ENCODE measurements at places on chromosomes 6 and 20.

DNA sequence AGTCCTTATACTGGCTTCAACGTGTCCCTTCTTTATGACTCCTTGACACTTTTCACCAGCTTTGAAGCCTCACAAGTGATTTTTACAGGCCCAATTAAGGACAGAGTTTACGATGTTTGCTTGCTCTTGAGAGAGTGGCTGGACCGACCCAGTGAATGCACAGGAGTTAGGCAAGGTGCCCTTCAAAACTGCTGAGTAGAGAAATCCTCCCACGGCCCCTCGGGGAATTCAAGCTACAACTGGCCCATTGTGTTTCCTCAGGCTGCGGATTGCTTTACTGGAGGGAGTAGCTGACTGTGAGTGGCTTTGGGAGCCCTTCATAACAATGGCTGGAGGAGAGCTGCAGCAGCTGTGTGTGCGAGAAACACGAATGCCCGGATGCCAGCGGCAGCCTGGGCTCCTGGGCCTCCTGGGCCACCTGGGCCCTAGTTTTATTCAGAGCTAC lies 50.0 kb downstream of the SGK1 start:
- DNase-seq = no peak

DNA sequence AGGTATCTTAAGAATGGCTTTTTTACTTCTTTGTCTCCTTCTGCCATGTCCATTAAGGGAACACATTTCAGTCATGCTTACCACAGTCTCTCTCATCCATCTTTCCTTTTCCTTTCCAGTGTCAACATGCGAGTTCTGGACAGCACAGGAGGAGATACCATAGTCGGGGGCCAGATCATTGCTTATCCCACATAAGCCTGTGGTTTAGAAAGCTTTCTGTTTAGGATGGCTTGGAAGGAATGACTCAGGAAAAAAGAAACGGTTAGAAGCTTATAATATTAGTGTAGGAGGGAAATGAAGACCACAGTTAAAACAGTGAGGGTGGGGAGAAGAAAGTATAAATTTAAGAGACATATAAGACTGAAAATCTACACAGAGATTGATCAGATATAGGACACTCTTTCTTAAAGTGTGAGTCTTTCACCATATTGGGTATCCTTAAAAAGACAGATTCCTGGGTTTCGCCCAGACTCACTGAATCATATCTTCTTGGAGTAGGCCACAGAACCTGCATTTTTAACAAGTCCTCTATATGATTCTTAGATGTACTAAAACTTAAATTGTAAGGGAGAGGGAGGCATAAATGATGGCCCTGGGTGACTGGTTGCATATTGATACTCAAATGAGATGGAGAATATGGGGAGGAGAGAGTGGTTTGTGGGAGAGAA lies 36.1 kb downstream of the DSE start:
- DNase-seq = no peak

DNA sequence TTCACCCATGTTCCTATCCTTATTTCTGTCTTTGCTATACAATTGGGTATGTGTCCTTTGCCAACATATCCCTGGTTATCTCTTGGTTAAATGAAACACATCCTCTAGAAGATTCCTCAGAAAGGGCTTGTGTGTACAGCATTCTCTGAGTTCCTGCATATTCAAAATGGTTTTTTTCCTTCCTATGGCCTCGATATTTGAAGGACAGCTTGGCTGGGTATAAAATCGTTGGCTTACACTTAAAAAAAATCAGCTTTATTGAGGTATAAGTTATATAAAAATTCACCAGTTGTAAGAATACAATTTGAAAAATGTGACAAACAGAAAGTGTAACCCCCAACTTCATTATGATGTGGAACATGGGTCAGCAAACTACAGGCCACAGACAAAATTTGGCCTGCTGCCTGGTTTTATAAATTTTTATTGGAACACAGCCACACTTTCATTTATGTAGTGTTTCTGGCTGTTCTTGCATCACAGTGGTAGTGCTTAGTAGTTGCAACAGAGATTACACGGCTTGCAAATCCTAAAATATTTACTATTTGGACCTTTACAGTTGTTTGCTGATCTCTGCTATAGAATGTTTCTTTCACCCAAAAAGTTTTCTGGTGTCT lies 16.7 kb downstream of the PCMT1 start:
- DNase-seq = no peak

- DNase-seq = no peak
These were observed 150.8 kb downstream of the AHI1 start for GRCh38 chr6:135346747-135347146.

DNA sequence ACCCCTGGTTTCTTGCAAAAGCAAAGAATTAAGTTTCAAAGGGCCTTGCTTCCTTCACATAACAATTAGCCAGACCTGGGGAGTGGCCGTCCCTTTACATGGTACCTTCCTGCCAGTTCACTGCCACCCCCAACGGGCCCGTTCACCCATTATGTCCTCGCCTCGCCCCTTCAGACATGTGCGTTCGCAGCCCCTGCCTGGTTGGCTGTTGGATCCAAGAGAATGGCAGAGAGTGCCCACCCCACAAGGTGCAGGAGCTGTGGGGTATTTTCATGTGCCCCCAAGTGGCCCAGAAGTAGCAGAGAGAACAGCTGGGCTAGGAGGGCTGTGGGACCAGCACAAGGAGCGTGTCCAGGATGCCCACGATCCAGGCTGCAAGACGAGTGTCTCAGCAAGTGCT lies 422.9 kb upstream of the SULF2 start:
- DNase-seq = no peak

DNA sequence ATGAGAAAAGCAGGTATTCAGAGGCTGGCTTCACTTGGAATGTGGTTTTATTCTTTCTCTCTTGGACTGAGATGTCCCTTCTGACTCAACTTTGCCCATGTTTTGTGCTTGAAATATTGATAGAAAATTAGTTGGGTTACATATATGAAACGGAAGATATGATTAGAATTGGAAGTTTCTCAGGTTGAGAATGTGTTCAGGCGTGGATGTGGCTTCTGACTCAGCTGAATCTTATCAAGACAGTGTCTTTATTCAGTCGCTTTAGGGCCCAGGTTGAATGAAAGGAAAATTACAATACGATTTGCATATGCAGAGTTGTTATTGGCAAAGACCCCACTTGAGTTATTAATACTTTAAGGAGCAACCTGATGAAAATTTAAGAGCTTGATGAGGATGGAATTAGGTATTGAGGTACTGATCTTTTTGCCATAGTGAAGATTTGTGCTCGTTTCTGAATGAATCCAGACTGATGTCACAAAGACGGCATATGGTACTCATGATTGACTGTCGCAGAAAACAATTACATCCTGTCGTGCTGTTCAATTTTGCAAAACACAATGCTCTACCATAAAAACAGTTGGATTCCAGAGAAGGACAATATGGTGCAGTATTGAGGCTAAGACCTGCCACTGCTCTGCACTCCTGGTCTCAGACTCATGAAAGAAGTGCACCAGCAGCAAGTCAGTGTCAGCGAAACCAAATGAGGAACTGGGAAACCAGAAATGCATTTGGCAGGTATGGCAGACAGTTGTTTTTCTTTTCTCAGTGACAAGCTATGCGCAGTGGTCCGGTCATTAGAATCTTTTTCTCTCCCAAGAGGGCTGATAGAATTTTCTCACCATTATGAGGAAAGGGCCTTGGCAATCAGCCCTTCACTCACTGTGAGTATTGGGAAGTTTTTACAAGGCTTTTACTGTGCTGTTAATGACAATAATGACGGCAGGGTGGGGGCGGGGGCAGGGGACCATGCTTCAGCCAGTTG lies 158.3 kb downstream of the DOK5 start:
- DNase-seq = no peak

GRCh38 chr6:72413884-72414283 lies 208.0 kb upstream of the KCNQ5 start:
- no peak for DNase-seq

DNA sequence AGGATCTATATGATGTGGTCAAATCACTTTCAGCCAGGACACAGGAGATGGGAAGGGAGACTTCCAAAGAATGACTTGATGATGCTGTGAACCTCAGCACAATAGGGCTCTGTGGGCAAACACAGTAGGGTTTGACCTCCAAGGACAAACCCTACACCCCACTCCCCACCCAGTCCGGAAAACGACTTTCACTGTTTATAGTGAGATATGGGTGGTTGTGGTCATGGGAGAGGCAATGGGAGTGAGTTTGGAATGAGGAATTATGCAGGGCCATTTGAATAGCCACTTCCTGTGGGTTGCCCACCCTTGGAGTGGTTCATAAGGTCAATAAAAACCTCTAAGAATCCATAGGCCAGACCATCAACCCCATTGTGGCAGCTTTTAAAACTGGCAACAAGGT lies 38.4 kb upstream of the PRND start:
- no peak for DNase-seq

- no peak for DNase-seq
These were observed 125.1 kb upstream of the HS3ST5 start for GRCh38 chr6:114467931-114468330.

- DNase-seq = no peak
These were observed 40.3 kb upstream of the SPTLC3 start for GRCh38 chr20:12968472-12968871.

DNA sequence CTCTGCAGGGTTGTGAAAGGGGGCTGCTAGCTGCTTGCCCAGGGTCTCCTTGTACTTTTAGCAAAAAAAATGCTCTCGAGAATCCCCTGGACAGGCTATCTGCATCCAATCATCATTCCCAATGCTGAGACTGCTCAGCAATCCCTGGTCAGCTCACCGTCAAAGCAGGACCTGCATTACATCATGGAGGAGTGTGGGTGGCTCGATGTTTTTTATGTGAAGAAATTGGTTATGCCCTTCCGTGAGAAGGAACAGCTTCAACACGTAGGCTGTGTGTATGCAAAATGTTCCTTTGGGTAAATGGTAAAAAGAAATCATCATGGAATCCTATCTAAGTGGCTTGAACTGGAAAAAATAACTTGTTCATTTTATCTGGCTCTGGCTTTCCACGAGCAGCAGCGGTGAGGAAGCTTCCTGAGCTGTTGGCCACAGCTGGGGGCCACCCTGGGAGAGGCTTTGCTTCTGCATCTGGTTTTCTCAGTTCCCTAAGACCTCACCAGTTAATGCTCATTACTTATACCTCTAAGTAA lies 111.4 kb downstream of the FYN start:
- no peak for DNase-seq

DNA sequence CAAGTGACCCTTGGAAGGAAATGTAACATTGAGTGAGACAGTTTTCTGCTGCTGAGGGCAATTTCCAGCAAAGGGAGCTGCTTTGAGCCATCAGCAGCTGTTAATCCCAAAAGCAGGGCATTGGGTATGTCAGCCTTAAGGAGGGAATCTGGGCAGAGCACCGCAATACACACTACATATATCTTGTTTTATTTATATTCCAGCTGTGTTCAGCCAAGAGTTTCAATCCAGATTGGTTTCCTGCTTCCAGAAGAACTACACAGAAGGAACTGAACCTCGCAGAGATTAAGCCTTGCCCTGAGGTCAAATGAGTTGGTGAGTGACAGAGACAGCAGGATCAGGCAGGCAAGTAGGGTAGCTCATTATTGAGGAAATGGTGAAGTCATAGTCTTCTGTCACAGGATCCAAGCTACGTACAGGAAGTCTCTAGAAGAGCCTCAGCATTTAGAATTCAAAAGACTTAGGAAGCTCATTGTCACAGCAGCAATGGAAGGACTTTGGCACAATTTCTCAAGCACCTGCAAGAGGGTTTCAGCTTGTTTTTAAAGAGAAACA lies 109.9 kb upstream of the HEY2 start:
- no peak for DNase-seq

GRCh38 chr6:13285705-13286104 lies 42.6 kb downstream of the TBC1D7 start:
- DNase-seq = no peak

- DNase-seq = no peak
These were observed 16.7 kb downstream of the THBS2 start for GRCh38 chr6:169236988-169237387.

DNA sequence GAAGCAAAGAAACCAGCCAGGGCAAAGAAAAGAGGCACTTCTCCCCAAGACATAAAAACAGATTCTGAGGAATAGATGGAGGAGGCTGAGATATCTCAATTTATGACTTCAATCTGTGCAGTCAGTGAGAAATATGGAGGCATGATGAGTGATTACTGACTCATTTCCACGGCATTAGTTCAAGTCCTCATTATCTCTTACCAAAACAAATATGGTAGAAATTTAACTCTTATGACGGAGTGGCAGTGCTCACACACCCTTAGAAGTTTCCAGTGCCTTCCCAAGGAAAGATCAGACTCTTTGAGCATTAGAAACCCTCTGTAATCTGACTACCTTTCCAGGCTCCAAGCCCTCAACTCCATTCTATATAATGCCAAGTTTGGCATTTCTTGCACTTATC lies 364.1 kb downstream of the ARHGAP18 start:
- no peak for DNase-seq

GRCh38 chr6:103167345-103168071 lies 1692.2 kb downstream of the HACE1 start:
- DNase-seq = no peak
